Lower lobe of right lung (tissue), 2 donors: ENCODE measurements at places on chromosomes 7 and 10. TPM values are rescaled to one million over a fixed set of nuclear protein-coding genes. Genes with fewer than 3 reads are reported as not detected.

- no peak for DNase-seq
These were observed 11.7 kb downstream of the HSPA12A start for GRCh38 chr10:116730464-116731260.

GRCh38 chr7:83410989-83411591, 237.8 kb downstream of the SEMA3E start:
- no peak for DNase-seq

DNA sequence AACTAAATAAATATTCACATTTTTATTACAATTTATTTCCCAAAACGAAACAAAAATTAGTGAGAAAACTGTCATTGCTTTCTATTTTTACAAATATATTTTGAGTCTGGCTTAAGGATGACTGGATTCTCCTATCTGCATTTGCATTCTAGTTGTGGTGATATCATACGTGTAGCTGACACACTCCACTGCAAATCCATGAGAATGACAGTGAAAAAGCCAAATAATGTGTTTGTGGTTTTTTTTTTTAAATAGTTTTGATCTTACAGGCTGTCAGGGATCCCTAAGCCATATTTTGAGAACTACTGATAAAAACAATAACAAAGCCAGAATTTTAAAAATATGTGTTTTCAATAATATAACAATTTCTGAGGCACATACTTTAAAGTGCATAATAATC, 5.8 kb upstream of the STAMBPL1 start:
- DNase-seq: no peak

DNA sequence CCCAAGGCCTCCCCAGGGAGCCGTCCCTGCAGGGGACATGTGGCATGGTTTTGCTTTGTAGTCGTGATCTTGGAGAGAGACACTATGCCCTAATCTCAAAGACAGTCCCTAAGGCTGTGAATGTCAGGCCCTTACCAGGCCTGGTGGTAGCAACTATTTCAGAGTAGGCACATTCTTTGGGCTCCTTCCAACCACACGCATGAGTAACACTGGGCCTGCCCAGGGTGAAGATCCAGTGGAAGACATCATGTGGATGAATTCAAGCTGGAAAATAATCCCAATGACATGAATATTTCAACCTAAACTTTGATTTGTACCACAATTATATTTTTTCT, 39.5 kb upstream of the INSIG1 start:
- DNase-seq: no peak

TBXAS1 gene
- total RNA-seq: 92.6 TPM

PRSS58 gene
- not detected for total RNA-seq
